ENCODE measurements at places on chromosomes 11 and 22. TPM values are rescaled to one million over a fixed set of nuclear protein-coding genes. Genes with fewer than 3 reads are reported as not detected.

GRCh38 chr11:10598816-10599215 is 30.4 kb upstream of the LYVE1 start:
- no peak overlapping the region for H3K27ac ChIP-seq
- H3K36me3 ChIP-seq = no peaks in the 10 kb centered on the region
- DNase-seq = no peak
- no peaks in the 10 kb centered on the region for H3K27me3 ChIP-seq
- H3K4me3 ChIP-seq = no peak overlapping the region
- H3K4me1 ChIP-seq = peaks cover 7% of the 10 kb centered on the region

Gene SMC1B
- 0.68 TPM for total RNA-seq

DNA sequence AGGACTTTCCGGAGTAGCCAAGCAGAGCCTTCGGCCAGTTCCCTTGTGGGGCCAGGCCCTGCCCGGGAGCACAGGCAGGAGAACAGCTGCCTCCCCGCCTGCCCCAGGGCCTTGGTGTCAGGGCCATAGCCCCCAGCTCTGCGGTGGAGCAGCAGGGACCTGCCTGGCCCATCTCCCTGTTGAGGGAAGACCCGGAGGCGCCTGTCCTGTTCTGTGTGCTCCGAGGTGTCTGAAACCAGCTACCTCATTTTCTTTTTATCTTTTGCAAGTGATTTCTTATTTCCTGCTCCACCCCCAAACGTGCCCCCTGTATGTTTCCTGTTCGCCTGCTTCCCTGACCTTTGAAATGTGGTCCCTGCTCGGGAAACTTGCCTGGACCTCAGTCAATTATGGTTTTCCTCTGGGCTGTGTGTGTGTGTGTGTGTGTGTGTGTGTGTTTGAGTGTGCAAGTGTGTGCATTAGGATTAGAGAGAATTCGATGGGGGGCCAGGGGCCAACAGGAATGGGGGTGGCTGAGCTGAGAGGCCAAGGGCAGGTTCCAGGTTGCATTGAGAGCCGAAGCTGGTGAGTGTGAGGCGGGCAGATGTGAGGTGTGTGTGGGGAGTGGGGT is 19.1 kb downstream of the LRP5 start:
- H3K27ac ChIP-seq = peak overlapping the region; percentile 66
- H3K4me1 ChIP-seq = peaks cover 67% of the 10 kb centered on the region
- no peaks in the 10 kb centered on the region for H3K36me3 ChIP-seq
- no peak for DNase-seq
- peaks cover 7% of the 10 kb centered on the region for H3K27me3 ChIP-seq

DNA sequence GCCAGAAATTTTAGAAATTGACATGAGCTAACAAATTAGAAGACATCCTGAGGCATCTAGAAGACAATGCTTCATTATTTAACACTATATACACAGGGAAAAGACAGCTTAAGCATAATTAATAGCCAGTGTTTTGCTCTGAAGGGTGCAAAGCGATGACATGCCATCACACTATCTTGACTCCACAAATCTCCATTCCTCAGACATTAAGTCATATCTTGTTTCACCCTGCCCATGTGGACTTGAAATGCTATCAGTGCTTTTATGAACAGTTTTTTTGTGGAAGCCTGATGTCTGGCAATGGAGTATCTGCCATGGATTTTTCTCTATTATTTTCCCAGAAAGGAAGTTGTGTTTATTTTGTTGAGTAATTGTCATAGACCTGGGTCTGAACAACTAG is 2.3 kb downstream of the CARD18 start:
- no peaks in the 10 kb centered on the region for H3K4me1 ChIP-seq
- no peak overlapping the region for H3K4me3 ChIP-seq
- no peak overlapping the region for H3K27ac ChIP-seq
- DNase-seq = no peak
- peaks cover 4% of the 10 kb centered on the region for H3K27me3 ChIP-seq
- H3K36me3 ChIP-seq = no peaks in the 10 kb centered on the region

Gene ART1
- not detected for total RNA-seq

DNA sequence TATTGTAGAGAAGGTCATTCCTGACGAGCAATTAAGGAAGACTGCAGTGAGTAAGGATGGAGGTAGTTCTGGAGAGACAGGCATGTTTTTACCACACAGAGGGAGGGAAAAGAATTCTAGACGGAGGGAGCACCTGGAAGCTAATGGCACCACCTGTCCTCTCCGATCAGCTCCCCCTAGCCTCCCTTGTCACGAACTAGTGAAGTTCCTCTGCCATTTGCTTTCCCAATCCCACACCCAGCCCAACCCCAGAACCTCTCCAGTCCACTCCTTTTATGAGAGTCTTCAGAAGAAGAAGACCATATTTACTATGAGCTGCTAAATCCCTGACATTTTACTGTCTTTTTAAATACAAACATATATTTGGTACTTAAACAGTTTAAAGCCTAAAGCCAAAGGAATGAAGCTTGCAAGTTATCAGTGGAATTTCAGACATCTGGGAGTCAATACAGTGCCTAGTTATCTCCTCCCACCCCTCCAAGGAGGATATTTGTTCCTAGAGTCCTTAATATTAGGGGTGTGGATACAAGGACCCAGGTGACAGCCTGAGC is 46.1 kb upstream of the HSPA8 start:
- no peak for DNase-seq
- no peak overlapping the region for H3K27ac ChIP-seq
- H3K4me1 ChIP-seq = peaks cover 4% of the 10 kb centered on the region
- no peaks in the 10 kb centered on the region for H3K36me3 ChIP-seq
- H3K27me3 ChIP-seq = peaks cover 8% of the 10 kb centered on the region
- H3K4me3 ChIP-seq = no peak overlapping the region

Gene BAIAP2L2
- total RNA-seq = 0.70 TPM

Gene C11orf87
- total RNA-seq = not detected

DNA sequence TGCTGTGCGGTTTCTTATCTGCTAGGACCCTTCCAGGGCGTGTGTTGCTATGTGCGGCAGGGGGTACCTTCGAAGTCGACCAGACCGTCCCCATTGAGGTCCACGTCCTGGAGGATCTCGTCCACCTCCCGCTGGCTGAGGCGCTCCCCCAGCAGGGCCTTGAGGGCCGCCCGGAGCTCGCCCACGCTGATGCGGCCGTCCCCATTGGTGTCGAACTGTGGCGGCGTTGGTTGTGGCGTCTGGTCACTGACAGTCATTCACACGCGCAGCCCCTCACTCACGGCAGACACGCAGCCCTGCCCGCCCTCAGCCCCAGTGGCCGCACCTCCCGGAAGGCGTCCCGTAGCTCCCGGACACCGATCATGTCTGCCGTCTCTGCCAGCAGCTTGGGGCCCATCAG is 3.5 kb downstream of the CABP2 start:
- H3K36me3 ChIP-seq = no peaks in the 10 kb centered on the region
- H3K27ac ChIP-seq = no peak overlapping the region
- DNase-seq = no peak
- peaks cover under 1% of the 10 kb centered on the region for H3K27me3 ChIP-seq

- peaks cover 7% of the 10 kb centered on the region for H3K36me3 ChIP-seq
- no peak for DNase-seq
- peaks cover 25% of the 10 kb centered on the region for H3K4me1 ChIP-seq
- H3K27me3 ChIP-seq = no peaks in the 10 kb centered on the region
Observed at GRCh38 chr11:44261800-44262591, 47.9 kb downstream of the ALX4 start.

GRCh38 chr11:115544422-115544948 is 40.3 kb upstream of the CADM1 start:
- no peak for DNase-seq
- H3K27ac ChIP-seq = no peak overlapping the region
- H3K4me3 ChIP-seq = no peak overlapping the region
- H3K4me1 ChIP-seq = no peaks in the 10 kb centered on the region

Gene MISFA
- total RNA-seq = 0.85 TPM

DNA sequence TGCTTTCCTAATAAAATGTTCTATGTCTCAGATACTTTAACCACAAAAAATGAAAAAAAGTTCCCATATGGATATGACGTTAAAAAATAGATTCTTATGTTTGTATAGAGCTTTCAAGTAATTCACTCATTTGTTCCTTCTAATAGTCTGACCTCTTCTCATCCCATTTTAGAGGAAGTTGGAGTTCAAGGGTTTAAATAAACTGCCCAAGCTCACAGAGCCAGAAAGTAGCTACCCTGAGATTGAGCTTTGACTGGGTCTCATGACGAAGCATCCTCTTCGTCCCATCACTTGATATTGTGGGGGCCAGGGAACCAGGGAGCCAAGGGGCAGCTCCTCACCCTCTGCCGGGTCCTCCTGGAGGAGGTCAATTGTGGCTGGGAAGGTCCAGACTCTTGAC is 116.3 kb downstream of the CCDC81 start:
- no peak for DNase-seq
- H3K4me3 ChIP-seq = no peak overlapping the region
- H3K27ac ChIP-seq = no peak overlapping the region
- no peaks in the 10 kb centered on the region for H3K36me3 ChIP-seq

Gene SHANK2
- not detected for total RNA-seq

Gene RHOG
- total RNA-seq = 154 TPM

GRCh38 chr11:67366546-67366945 is 6.9 kb downstream of the CLCF1 start:
- peaks cover 59% of the 10 kb centered on the region for H3K27me3 ChIP-seq

Gene HEPN1
- not detected for total RNA-seq

Gene PANX3
- total RNA-seq = not detected

Gene WNT11
- total RNA-seq = 0.96 TPM

Gene DYNC2H1
- 4.9 TPM for total RNA-seq

DNA sequence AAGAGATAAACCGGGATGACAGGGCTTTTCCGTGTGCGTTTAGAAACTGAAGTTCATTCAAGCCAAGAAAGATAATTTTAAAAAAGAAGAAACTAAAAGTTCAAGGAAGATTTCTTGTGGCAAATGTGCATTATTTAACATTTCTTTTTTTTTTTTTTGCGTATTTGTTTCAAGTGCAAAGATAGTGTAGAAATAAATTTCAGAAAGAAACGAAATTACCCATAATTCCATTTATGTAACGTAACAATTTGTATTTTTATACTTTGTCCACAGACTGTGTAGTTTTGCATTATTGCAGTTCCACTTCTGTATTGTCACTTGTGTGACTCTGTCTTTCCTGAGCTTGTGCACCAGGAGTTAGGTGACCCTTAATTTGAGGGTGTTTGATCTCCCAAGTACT is 24.0 kb downstream of the SNAP29 start:
- DNase-seq = no peak
- no peak overlapping the region for H3K4me3 ChIP-seq
- no peaks in the 10 kb centered on the region for H3K27me3 ChIP-seq
- no peak overlapping the region for H3K27ac ChIP-seq
- H3K4me1 ChIP-seq = no peaks in the 10 kb centered on the region

- H3K27me3 ChIP-seq = peaks cover 7% of the 10 kb centered on the region
- no peak overlapping the region for H3K27ac ChIP-seq
- no peak for DNase-seq
- H3K4me3 ChIP-seq = no peak overlapping the region
Observed at GRCh38 chr11:117928446-117929141, 608 bp downstream of the TMPRSS13 start.

Gene ACCS
- 4.9 TPM for total RNA-seq

Gene MAP6
- 0.30 TPM for total RNA-seq

All from activated CD8-positive, alpha-beta memory T cell treated with anti-CD3 and anti-CD28 coated beads, Interleukin-2, amount 10 ng/mL, durations not matched to agents 7 days and 5 days (primary cell).